ENCODE measurements at places on chromosomes 7 and 10.
A peak's percentile ranks its signal among the peaks of the same experiment; 100 is the strongest.

GRCh38 chr10:27197980-27198620 is 42.5 kb downstream of the ACBD5 start:
- DNase-seq, result no peak

DNA sequence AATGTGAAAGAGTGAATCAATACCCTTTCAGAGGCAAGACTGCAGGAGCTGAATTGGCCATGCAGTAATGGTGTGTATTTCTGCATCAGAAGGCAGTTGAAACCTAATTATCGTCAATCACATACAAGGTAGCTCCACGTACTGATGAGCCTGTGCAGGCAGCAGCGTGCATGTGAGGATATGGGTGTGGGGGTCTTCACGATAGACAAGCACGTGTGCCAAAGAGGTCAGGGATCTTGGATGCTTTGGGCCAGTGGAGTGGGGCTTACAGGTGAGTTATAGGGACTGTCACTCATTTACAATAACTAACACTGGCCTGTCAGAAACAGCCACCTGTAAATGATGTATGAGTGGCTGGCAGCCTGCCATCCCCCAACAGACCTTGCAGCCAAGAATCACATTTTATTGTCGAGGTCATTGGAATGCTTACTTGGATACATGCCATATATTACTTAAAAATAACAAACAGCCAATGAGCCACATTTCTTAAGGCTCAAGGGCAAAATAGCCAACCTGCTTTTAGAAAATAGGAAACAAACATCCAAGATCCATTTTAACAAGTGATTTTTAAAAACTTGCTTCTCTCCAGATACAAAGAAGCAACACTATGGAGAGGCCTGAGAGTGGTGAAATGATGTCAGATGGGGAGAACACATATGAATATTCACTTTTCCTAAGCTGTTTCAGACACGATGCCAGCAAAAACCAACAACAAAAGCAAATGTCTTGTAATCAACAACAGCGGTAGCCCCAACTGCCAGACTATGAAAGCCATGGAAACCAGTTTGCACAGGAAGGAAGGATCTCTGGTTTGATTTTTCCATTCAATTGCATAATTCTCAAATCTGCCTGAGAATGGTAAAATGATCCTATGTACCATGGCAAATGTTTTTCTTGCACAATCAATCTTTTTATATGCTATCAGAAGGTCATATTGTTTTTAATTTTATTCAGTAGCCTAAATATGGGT is 210.7 kb downstream of the SKAP2 start:
- no peak for DNase-seq

- DNase-seq, result no peak
These were observed 448.1 kb downstream of the GRM8 start for GRCh38 chr7:126804604-126805003.

- DNase-seq, result no peak
These were observed 408.6 kb upstream of the PRKCQ start for GRCh38 chr10:6988654-6989053.

GRCh38 chr7:73870041-73870492 is 9.1 kb downstream of the TMEM270 start:
- DNase-seq, result no peak

- no peak for DNase-seq
These were observed 26.9 kb downstream of the NPS start for GRCh38 chr10:127576051-127576450.

- no peak for DNase-seq
These were observed 61.1 kb upstream of the LRRC18 start for GRCh38 chr10:49000437-49001398.

- DNase-seq, result no peak
These were observed 12.8 kb upstream of the IRF5 start for GRCh38 chr7:128924707-128925588.

DNA sequence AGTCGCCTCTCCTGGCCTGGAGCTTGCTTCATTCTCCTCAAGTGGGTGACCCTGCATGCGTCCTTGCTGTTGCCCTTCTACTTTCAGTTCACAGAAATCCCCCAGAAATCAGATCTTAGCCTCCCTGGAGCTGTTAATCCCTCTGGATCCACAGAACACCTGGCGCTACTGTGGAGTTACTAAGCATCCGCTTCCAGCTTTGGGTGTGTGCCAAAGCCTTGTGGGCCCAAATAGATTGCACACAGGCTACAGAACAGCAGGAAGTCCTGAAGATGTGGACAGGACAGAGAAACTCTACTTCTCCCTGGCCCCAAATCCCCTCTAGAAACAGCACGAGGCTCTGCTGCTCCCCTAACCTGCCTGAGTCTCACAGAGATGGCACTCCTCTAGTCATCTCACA is 36.6 kb upstream of the PDLIM1 start:
- peak; percentile 61 for DNase-seq

DNA sequence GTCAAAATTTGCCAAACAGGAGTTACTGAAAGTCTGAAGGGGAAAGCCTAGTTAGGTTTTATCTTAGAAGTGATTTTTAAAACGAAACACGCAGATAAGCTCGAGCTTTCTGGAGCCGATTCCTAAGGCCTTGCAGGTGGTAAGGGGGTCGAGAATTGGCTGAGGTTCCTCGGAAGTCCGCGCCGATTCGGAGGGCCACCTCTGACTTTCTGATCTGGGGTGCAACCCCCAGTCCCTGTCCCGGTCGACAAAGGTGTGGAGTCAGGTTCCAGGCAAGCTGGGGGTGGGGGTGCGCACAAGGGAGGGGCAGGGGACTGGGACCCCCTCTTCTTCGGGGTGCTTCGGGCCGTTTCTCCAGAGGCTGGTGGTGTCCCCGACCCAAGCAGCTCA is 701 bp upstream of the CUL1 start:
- DNase-seq, result no peak

DNA sequence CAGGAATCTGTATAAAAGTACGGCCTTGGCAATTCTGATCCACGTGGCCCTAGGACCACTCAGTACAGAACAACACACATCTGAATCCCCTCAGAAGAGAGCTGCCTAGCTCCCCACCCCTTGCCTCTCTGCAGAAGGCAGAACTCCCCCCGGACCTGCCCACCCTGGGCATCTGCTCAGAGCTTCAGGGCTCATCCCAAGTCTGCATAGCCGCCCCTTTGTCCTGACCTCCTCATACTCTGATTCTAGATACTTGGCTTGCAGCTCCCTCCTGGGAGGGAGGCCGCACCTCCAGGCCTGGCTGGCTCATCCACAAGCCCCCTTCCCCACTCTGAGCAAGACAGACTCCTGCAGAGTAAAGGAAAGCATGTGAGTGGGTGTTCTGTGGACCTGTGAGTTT is 49.6 kb downstream of the GRID1 start:
- peak; percentile 14 for DNase-seq

GRCh38 chr10:57982091-57982490 is 285.6 kb downstream of the IPMK start:
- no peak for DNase-seq

GRCh38 chr7:143886826-143887477 is 15.0 kb downstream of the TCAF1 start:
- no peak for DNase-seq

- DNase-seq, result no peak
These were observed 49.7 kb upstream of the HECTD2 start for GRCh38 chr10:91360461-91360860.

DNA sequence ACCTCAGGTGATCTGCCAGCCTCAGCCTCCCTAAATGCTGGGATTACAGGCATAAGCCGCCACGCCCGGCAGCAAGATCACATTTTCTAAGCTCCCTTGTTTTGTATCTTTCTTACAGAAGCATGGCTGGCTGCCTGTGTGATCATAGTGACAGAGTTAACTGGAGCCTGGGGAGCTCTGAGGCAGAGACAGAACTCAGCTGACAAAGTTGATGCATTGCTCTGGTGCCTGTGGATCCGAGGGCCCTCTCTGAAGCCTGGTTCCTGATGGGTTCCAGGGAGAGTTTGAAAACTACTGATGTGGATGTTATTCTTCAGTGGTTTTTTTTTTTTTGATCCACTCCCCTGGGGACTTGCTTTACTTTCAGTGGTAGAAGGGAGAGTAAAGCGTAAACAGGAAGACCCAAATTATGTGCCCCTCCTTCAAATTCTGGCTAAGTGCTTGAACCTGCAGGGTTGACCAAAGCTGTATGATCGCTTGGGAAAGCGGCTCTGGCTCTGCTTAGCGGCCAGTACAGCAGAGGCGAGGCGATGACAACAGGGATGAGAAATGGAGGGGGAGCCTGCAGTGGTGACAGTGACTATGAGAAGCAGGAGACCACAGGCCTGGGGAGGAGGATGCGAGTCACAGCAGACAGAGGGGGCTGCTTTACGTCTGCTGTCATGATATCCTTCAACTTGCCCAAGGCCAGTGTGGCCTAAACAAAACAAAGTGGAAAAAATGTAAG is 6.8 kb upstream of the EFCAB10 start:
- DNase-seq, result no peak

- no peak for DNase-seq
These were observed 18.4 kb downstream of the GNA12 start for GRCh38 chr7:2825559-2826227.

GRCh38 chr7:102415685-102416225 is 17.6 kb upstream of the ORAI2 start:
- no peak for DNase-seq
